Thoracic aorta (tissue), 2 donors: ENCODE measurements at places on chromosomes 12 and 14.

- DNase-seq = no peak
Observed at GRCh38 chr14:53808042-53808441, 148.6 kb downstream of the BMP4 start.

- no peak for DNase-seq
Observed at GRCh38 chr12:116539905-116540482, 19.2 kb upstream of the MAP1LC3B2 start.

GRCh38 chr12:30152705-30153104 is 369.0 kb upstream of the TMTC1 start:
- DNase-seq = no peak

- no peak for DNase-seq
Observed at GRCh38 chr12:93803424-93803807, 126.2 kb downstream of the CRADD start.

DNA sequence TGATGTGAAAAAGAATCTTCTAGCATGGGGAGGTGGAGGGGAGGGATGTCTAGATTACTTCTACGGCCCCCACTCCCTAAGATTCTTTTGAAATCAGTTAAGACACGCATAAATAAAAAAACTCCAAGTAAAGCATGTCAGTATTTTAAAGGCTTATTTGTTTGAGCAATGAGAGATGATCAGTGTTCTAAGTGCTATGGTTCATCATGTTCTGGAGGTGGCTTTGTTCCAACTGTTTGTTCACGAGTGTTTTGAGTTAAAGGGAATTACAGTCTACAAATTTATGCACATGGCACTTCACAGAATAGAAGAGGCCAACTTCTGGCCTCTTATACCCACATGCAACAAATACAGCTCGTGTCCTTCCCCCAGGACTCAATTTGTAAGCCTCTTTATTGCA is 394.9 kb downstream of the RAD51B start:
- DNase-seq = no peak
